ENCODE measurements at places on chromosomes 5 and 9.

DNA sequence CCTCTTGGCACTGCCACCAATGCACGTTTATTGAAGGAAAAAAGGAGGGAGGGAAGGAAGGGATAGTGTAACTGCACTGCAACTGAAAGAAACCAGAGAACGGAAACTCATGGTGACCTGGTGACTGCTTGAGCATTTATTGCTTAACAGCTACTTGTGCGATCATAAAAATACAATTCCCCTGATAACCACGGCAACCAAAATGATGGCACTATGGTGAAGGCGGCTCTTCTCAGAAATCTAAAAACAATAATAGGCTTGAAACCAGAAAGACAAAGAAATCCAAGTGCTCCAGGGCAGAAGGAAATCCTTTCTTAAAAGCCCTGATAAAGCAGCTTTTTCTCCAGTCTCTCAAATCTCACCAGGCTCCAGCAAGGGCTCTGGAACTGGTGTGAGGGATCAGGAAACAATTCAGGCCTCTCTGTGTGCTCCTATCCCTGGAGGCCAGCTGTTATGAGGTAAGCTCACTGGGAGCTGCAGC is 1.9 kb downstream of the FBXO10 start:
- DNase-seq, result no peak

- no peak for DNase-seq
These were observed 73.3 kb downstream of the KCNN2 start for GRCh38 chr5:114435220-114435481.

DNA sequence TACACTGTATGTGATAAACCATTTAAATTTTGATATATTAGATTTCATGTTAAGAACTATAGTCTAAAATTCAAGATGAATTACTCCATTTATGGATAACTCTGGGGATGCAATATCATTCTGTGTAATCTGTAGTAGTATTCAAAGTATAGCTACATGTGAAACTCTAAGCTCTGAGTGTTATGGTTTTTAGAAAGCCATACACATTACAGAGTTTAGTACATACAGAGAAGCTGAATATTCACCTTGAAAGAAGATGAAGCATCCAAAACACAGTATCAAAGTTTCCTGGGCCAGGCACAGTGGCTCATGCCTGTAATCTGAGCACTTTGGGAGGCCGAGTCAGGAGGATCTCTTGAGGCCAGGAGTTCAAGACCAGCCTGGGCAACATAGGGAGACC is 25.0 kb downstream of the ABHD17B start:
- no peak for DNase-seq

GRCh38 chr5:32231241-32231640 is 57.1 kb upstream of the GOLPH3 start:
- no peak for DNase-seq

DNA sequence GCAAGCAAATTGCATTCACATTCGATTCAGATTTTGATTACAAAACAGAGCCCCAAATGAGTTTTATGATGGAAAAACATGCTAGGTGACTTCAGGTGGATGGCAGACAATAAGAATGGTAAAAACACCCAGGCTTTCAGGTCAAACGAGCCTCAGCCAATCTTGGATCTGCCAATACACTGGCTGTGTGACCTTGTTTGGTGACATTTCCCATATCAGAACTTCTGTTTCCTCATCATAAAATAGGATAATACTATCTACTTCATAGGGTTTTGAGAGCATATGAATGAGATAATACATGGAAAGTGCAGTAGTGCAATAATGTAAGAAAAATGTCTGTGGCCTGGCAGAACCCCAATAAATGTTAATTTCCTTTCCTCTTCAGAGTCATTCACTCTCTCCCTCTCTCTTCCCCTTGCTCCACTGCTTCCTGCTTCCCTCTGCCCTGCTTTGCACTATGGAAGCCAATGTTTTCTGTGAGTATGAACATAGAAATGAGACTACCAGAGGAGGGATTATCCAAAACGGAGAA is 54.7 kb downstream of the SH3RF2 start:
- DNase-seq, result no peak

DNA sequence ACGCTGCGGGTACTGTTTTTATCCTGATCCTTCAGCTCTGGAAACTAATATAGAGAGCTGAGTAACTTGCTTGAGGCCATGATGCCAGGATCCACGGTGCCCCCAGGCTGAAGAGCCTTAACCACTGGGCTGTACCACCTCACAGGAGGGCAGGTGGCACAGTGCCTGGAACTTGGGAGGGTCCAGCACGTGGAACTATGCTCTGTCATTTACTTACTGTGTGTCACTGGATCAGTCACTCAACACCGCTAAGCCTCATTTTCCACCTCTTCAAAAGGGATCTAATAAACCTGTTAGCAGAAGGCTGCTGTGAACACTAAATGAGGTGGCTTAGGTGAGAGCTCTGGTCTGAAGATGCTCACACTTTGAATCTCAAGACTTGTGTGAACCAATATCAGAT is 29.6 kb downstream of the KCNIP1 start:
- DNase-seq, result peak; percentile 67

- DNase-seq, result no peak
These were observed 715 bp downstream of the LCN8 start for GRCh38 chr9:136757328-136757727.

DNA sequence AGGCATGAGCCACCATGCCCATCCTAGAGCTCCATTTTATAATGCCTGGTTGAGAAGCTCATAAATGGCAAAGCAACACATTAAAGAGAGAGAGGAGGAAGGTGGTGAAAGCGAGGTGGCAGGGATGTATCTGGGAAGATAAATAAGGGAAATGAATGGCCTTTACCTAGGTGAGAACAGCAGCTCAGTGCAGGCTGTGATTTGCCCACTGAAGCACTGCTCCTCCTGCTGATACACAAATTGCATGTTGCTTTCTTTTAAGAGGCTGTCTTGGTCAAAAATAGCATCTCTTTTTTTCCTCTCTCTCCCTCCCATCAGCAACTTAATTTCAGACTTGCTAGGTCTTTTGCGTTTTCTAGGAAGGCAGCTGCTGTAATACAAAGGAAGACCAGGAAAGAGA is 258.9 kb downstream of the FAM114A2 start:
- no peak for DNase-seq

DNA sequence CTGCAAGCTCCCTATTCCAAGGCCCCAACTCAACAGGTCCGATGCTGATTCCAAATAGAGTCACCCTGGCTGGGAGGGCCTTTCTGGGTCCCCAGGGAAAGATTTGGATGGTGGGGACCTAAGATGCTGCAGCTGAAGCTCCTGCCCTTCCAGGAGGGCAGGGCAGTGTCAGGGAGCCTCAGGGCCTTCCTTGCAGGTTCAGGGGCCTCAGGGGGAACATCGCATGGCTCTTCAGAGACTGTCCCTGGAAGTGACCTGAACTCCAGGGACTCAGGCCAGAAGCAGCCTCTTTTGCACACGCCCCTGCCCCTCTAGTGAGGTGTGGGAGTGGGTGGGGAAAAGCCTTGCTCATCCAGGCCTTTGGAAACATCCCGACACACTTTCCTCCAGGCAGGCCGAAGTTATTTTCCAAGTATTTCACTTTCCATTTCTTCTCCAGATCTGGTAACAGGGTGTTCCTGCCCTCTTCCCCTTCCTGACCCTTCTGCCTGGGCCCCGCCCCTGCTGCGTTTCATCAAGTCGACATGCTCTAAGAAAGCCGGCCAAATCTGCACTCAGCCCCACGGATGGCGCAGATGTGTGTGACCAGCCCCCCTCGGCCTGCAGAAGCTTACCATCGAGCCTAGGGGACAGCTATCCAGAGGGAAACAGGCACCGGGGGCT is 159.5 kb downstream of the FGF18 start:
- no peak for DNase-seq

DNA sequence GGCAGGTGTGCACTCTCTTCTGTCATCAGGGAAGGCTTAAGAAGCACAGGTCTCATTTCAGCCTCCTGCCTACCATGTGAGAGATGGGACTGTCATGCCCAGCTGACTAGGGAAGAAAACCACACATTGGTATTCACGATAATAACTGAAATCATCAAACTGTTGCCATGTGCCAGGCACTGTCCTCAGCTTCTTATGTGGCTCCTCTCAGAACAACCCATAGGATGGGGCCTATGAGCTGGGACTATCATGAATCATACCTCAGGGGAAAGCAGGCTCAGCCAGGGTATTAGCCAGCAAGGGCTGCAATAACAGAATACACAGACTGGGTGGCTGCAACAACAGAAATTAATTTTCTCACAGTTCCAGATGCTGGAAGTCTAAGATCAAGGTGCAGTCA is 3.3 kb downstream of the AFAP1L1 start:
- DNase-seq, result no peak

DNA sequence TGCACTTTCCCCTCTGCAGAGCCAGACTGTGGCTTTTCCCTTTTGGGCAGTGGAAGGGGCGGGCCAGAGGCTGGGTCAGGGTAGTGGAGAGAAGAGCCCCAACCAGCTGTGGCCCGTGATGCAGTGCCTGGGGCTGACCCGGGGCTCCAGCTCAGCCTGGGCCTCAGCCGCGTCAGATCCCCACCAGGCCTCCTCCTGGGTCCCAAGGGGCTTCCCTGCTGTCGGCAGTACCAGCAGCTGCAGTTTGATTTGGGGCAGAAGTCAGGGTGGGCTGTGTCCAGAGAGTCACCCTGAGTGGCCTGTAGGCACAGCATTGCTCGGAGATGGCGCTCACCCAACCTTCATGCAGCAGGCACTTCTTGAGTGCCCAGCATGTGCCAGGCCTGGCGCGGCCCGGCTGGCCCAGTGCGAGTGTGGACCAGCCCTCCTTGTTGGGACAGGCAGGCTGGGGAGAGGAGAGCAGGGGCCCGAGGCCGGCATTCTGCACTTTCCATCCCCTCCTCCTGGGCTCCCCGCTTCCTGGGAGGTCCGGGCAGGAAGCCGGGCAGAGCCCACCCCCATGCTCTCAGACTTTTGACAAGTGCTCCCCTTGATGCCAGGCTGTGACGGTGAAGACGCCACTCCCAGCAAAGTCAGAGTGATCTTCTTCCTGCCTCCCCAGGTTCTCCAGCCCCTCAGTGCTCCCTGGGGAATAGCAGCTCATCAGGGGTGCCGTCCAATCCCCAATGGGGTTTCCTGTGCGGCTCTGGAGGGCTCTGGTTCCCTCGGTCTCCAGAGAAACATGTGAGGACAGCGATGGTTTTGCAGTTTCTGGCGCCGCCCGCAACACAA is 88.3 kb upstream of the COL5A1 start:
- no peak for DNase-seq

DNA sequence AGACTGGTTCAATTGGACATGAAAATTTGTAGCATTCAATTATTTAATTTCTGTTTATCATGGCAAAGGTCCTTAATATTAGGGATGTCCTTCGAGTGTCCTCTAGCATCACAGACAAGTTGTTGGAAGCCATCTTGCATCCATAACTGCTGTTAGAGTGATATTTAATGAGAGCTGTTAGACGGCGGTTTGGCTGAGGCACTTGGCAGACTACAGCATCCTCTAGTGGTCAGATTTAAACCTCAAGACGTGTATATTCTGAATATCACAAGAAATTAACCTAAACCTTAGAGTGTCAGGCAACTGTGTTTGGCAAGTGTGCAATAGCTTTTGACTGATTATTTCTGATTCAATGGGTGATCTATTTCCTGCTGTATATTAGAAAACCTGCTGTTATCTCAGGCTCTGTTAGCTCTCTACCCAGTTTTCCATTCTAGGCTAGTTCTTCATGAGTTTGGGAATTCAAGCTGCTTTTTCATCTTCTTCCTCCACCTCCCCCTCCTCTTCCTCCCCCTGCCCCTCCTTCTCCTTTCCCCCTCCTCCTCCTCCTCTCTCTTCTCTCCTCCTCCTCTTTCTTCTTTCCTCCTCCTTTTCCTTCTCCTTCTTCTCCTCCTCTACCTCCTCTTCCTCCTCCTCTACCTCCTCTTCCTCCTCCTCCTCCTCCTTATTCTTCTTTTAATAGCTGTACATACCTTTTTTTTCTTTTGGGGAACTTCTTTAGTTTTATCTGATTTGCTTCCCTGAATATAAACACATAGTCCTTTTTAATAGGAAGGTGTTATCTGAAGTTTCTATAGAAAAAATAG is 8.6 kb downstream of the SPINK1 start:
- no peak for DNase-seq

GRCh38 chr9:16652582-16652981 is 217.9 kb downstream of the BNC2 start:
- no peak for DNase-seq

- DNase-seq, result no peak
These were observed 113.8 kb upstream of the SPRY4 start for GRCh38 chr5:142438573-142438972.

- peak; percentile 11 for DNase-seq
These were observed 11.5 kb downstream of the CCDC69 start for GRCh38 chr5:151212406-151212798.

DNA sequence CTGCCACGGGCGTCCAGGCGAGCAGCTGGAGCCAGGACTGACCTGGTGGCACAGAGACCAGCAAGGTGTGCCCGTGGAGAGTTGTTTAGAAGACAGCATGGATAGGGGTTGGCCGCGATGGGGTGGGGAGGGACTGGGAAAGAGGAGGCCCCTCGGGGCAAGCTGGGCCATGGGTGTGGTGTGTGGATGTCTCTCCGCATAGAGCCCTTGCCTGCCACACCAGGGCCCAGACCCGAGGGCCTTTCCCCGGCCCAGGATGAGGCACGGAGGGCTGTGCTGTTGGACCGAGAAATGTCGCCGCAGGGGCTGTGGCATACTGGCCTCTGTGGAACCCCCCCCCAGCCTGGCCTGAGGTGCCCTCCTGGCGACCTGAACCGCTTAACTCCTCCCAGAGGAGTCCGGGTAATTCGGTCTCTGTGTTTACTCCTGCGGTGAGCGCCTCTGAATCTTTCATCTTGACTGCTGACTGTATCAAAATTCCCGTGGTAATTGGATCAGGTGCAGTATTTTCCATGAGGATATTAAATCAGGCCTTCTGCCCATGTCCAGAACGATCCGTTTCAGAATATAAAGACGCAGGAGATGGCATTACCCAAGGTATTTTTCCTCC is 22.5 kb upstream of the LAMC3 start:
- no peak for DNase-seq

DNA sequence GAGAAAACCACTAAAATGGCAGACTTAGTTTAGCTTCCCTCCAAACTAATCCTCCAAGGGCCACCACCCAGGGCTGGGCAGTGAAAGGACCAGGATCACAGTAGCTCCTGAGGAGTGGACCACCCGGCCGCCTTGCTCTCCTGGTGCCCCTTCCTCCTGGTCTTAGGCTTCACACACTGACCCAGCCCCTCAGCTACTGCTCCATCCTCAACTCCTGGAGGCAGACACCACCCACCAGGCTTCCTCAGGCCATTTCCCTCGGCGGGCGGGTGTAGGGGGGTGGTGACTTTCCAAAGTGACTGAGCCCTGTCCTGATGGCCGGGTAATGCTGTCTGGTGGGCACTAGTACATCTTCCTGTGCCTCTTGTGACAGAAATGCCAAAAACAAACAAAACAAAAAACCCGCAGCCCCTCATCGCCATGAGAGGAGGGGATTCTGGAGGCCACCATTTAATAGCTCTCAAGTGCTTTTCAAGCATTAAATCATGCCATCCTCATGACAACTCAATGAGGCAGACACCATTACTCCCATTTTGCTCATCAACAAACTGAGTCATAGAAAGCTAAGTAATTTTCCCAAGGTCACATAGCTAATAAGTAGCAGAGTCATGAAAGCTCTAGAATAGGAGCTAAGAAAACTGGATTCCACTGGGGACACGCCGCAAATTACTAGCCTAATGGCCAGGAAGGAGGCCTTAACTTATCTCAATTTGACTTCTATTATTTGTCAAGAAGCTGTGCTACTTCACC is 91.3 kb upstream of the LRRTM2 start:
- no peak for DNase-seq

GRCh38 chr9:113707953-113708695 is 168.0 kb upstream of the ZNF618 start:
- DNase-seq, result peak; percentile 64

GRCh38 chr5:157217289-157218024 is 36.8 kb downstream of the ITK start:
- DNase-seq, result no peak

- DNase-seq, result no peak
These were observed 45.0 kb upstream of the RAPGEF1 start for GRCh38 chr9:131784748-131785501.
